ENCODE measurements at places on chromosomes 5 and 9.

DNA sequence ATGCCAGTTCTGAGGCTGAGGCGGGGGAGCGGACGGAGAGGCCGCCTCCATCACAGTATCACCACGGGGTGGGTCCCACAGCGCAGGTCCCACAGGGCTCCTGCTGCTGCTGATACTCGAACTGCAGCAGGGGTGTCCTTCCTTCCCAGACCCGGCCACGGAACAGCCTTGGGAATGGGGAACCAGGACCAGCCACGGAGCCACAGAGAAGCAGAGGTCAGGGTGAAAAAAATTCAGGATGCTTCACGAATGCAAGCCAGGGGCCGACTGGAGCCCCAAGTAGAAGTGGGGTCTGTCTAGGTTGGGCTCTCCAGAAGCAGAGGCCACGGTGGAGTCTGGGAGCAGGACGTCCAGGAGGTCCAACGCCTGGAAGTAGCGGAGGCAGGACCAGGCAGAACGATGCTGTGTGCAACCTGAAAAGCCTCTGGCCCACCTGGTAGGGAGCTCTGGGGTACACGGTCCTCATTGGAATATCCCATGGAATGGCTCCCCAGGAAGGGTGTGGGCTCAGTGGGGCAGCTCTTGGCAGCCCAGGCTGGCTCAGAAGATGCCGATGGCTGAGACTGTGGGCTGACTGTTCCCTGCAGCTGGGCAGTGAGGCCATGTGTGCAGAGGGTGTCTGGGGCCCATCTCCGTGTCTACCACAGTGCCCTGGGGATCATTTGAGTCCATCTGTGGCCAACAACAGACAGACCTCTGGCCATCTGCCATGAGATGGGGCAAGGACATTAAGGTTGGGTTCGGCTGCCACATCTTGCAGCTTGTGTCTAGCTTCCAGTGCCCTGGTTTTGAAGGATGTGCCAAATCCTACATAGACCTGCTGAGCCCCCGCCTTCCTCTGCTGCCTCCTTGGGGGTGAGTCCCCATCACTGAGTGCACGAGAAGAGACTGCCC, 66.9 kb upstream of the FCN1 start:
- DNase-seq = no peak

DNA sequence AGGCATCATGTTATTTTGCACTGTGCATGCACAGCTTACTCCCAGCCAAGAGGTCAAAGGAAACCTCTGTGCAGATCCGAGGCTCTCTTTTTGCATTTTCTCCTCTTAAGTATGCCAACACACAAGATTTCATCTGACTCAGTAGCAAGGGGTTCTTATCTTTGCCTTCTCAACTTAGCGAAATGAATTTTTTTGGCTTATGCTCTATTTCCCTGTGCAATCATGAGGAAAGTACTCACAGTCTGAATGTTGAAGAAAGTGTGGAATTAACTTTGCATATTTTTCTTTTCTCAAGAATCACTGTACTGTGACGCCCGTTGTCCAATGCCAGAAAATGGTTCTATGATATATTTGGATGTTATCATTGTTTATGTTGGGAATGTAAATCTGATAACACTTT, 173.5 kb upstream of the FBXL7 start:
- no peak for DNase-seq

GRCh38 chr5:17411436-17412402, 86.3 kb upstream of the TAF11L2 start:
- no peak for DNase-seq

- no peak for DNase-seq
Measured at GRCh38 chr5:147874910-147875367, 3.6 kb upstream of the SCGB3A2 start.

- no peak for DNase-seq
Measured at GRCh38 chr5:83523929-83524328, 52.4 kb downstream of the VCAN start.

GRCh38 chr9:14372437-14373335, 58.7 kb upstream of the NFIB start:
- DNase-seq = no peak

- DNase-seq = peak; percentile 66
Measured at GRCh38 chr9:131500939-131501541, 1.7 kb upstream of the POMT1 start.

DNA sequence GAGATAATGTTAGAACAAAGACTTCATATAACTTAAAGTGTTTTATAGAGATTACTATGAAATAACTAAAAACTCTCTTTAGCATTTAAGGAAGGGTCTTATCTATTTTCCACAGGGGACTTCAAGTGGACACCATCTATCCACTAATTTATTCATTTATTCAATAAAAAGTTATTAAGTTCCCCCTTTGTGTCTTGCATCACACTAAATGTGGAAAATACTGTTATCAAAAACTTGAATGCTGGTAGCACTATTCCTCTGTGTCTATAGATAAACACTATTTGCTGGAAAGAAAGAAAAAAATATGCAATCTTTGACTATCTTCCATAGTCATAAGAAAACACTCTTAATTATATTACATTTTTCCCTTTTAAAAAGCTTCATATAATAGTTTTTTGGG, 20.1 kb upstream of the ZNF622 start:
- DNase-seq = no peak

- no peak for DNase-seq
Measured at GRCh38 chr5:15898641-15899040, 280.9 kb downstream of the MARCHF11 start.

- DNase-seq = no peak
Measured at GRCh38 chr5:99587983-99588382, 659.2 kb upstream of the CHD1 start.

DNA sequence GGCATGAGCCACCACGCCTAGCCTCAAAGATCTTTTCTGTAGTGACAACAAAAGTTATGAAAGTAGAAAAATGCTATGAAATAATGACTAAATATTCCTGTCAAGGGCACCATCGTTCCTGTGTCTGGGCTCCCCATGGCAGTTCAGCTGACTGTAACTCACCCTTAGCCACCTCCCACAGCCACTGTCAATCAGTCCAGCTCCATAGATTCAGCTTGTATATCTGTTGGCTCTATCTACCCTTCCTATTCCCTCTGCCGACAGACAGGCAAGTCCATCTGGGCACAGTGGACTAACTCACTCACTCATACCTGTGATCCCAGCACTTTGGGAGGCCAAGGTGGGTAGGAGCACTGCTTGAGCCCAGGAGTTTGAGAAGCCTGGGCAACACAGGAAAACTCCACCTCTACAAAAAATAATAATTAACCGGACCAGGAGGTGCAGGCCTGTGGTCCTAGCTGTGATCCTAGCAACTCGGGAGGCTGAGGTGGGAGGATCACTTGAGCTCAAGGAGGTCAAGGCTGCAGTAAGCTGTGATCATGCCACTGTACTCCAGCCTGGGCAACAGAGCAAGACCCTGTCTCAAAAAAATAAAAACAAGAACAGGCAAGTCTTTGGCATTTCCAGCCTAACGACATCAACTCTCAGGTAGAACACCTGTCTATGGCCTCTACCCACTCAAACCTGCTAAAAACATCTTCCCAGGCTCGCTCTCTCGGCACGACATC, 6.2 kb downstream of the CAMSAP1 start:
- no peak for DNase-seq

DNA sequence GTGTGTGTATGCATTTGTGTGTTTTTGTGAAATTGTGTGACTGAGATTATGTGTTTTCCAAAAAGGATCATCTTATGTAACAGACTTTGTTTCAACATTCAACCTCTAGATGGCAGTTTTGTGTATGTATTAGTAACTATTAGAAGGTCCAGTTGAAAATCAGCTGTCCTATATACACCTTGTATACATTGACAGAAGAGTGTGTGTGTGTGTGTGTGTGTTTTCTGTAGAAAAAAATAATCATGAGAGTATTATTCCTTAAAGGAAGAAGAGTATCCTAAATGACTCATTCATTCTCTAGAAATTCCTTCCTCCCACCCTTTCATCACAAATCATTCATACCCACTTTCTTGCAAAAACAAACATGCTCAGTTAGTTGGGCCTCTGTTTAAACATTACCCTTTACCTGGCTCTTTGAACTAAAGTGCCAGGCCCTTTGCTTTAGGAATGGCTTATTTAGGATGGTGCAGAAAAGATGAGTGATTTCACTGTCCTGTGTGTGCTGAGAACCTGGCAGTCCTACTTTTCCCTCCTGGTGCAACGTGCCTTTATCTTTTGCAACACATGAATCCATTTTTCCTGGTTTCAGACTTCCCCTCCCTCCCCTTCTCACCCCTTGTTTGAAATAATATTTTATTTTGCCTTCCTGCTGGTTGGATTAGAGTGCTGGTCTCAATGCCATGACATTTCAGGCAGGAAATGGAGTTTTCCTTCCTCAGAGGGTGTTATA, 152.2 kb downstream of the ARHGAP26 start:
- peak; percentile 44 for DNase-seq

- DNase-seq = no peak
Measured at GRCh38 chr9:125646621-125647100, 60.3 kb downstream of the MAPKAP1 start.

DNA sequence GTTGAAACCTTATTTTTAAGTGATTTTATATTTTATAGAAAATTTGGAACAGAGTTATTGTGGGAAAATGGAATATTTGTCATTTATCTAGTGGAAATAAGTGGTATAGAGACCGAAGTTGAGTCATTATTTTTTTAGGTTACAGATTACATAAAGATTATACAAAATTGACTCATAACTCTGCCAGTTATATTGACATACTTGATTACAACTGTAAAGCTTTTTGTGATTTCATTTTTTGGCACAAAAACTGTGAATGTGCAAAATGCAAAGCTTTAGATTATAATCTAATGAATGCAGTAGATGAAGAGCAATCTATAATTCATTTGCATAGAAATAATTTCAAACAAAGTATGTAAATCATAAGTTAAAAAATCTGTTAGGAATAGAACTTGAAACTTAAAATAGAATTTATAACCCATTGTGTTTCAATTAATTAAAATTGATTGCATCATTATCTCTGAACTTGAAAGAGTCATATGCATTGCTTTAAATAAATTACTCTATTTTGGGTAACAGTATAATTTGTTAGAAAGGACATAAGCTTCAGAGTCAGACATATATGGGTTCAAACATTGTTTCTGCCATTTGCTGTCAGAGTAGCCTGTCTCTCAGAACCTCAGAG, 280.4 kb downstream of the FER start:
- DNase-seq = no peak

GRCh38 chr9:73782166-73782565, 630.5 kb downstream of the ANXA1 start:
- no peak for DNase-seq

- no peak for DNase-seq
Measured at GRCh38 chr5:122723606-122724352, 51.1 kb upstream of the SNX2 start.

DNA sequence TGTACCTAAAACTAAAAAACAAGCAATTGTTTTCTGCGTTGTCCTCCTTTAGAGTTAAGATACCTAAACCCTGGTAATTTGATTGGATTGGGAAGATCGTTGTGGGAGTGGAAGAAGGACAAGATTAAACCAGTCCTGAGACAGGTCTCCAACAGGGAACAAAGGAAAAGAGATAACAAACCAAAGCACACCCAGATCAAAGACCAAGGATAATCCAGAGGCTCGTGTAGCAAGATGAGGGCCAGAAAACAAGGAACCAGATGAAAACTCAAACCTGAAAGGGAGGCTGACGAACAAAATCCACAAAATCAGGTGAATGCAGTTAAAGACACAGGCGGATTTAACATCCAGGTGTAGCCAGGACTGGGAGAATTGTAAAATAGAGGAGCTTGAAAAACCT, 618.1 kb downstream of the SLCO4C1 start:
- DNase-seq = no peak

- no peak for DNase-seq
Measured at GRCh38 chr5:146836226-146836842, 42.2 kb downstream of the PPP2R2B start.

DNA sequence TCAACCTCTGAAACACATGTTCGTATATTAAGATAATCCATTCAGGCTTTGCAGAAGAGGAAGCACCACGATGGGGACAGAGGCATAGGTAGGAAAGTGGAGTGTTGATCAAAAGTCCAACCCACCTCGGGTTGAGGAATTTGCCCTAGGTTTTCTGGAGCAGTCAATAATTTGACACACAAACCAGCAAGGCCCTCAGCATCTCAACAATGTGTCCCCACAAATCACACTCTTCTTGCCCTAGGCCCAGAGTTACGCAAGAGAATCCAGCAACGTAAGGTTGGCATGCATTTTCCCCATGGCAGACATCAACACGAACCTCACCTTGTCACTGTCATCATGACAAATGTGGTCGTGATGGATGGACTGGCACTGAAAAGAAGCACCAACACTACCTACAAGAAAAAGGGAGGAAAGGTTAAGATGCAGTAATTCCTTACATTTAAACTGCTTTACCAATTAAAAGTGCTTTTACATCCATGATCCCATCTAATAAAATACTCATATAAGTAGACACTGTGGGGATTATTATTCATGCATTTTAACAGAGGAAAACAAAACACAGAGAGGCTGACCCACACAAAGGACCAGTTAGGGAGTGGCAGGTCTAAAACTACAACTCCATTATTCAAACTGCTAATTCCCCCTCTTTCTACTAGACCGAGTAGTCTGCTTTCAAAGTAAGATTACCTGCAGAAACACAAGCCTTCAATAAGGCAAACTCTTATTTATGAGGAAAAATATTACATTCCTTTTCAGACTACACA, 24.4 kb upstream of the RNF38 start:
- no peak for DNase-seq

GRCh38 chr5:142837081-142837725, 67.0 kb downstream of the ARHGAP26 start:
- no peak for DNase-seq

GRCh38 chr9:13508681-13509080, 229.2 kb upstream of the MPDZ start:
- no peak for DNase-seq

- DNase-seq = no peak
Measured at GRCh38 chr5:172827841-172828240, 6.2 kb upstream of the ERGIC1 start.

DNA sequence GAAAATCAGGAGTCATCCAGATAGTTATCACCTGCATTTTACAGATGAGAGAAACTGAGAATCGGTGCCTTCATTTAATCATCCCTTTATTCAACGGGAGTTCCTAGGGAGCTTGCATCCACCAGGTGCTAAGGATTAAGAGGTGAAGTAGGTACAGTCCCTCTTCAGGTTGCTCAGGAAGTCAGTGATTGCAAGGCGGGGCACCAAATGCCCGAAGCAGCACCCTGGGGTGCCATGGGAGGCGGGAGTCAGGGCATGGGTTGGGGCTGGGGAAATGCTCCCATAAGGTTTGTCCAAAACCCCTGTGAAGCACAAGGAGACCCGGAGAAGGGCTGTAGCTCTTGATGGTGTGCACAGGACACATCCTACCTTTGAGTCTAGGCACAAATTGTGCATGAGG, 98.8 kb upstream of the KLF4 start:
- no peak for DNase-seq

DNA sequence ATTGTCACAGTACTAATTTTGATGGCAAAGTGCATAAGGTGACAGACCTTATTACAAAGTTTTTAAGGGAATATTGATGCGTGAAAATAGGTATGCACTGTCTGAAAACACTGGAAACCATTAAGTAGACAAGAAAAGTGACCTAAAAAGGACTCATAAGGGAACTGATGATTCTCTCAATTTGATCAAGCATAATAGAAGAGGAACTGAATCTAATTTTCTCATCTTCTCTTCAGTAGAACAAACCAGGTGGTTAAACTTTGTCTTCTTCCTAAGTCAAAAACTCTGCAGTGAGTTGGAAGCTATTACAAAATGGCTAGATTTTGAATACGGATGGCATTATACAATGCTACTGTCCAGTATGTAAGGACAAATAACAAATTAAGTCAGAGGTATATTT, 53.4 kb downstream of the RNF145 start:
- no peak for DNase-seq

GRCh38 chr5:126015235-126016181, 407.7 kb upstream of the GRAMD2B start:
- DNase-seq = no peak

Measured in CD4-positive, alpha-beta T cell treated with Interleukin-15 for 4 hours (primary cell).